Thoracic aorta (tissue), 2 donors: ENCODE measurements at places on chromosomes 6 and 20. TPM values are rescaled to one million over a fixed set of nuclear protein-coding genes. Genes with fewer than 3 reads are reported as not detected.

Gene BEND6
- 0.21 TPM for total RNA-seq

DNA sequence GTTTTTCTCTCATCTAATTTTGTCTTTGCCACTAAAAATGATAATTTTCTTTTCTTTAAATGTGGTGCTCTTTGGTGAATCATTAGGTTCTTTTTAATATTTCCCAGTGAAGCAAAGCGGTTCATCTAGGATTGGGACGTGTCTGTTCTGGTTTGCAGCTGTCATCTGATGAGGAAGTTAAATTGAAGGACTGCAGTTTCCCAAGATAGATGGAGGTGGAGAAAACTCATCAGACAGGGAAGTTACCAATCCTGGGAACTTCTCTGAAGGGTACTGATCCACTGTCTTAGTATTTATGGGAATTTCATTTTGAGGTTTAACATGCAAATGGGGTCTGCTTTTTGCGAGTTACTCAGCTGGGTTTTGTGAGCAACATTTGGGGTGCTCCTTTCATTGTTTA lies 2.4 kb upstream of the AARS2 start:
- peaks cover 6% of the 10 kb centered on the region for H3K36me3 ChIP-seq
- no peaks in the 10 kb centered on the region for H3K27me3 ChIP-seq
- peaks cover 6% of the 10 kb centered on the region for H3K4me1 ChIP-seq
- DNase-seq, result no peak
- H3K4me3 ChIP-seq, result no peak overlapping the region

Gene POU5F1
- total RNA-seq, result 4.0 TPM

DNA sequence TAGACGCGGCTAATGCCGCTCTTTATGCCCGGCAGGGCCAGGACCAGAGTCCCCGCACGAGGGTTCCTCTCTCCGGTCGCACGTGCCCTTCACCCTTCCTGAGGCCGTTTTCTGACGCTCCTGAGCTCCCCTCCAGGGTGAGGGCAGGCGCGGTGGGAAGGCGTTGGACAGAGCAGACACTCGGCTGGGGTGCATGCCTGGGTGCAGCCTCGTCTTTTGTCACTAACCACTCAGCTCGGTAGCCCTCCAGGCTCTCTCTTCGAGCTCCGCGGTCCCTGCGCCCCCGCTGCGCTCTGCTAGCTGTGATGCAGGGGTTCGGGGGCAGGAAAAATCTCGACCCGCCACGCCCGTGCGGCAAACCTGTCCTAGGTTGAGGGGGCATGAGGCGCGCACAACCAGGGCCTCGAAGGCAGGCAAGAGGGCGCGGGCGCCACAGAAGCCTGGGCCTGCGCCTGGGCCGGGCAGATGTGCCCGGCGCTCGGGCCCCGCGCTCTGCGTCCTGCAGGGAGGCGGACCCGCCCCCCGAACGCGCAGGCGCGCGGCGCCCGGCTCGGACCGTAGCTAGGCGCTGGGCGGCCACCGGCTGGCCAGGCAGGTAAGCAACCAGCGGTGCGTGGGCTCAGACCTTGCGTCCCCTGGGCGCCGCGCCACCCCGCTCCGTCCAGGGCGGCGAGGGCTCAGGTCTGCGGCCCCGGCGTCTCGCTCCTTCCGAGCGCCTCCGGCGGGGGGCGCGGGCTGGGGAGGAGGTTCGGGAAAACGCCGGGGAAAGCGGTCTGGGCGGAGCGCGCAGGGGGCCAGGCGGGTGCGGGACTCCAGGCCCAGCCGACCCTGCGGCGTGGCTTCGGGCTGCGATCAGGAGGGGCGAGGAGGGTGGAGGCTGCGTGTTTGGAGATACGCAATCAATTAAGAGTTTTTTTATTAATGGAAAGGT lies at the start of gene L3MBTL1:
L3MBTL1 (plus strand) TSS at position 548 of the 931 bp plus-strand sequence. CDS start 5,807 bp downstream, outside the sequence.
- no peaks in the 10 kb centered on the region for H3K4me1 ChIP-seq
- no peaks in the 10 kb centered on the region for H3K27me3 ChIP-seq
- H3K27ac ChIP-seq, result no peak within 1 kb of the TSS
- DNase-seq, result no peak
- no peaks in the 10 kb centered on the region for H3K36me3 ChIP-seq
- peak within 1 kb of the TSS; percentile 84 for H3K4me3 ChIP-seq

DNA sequence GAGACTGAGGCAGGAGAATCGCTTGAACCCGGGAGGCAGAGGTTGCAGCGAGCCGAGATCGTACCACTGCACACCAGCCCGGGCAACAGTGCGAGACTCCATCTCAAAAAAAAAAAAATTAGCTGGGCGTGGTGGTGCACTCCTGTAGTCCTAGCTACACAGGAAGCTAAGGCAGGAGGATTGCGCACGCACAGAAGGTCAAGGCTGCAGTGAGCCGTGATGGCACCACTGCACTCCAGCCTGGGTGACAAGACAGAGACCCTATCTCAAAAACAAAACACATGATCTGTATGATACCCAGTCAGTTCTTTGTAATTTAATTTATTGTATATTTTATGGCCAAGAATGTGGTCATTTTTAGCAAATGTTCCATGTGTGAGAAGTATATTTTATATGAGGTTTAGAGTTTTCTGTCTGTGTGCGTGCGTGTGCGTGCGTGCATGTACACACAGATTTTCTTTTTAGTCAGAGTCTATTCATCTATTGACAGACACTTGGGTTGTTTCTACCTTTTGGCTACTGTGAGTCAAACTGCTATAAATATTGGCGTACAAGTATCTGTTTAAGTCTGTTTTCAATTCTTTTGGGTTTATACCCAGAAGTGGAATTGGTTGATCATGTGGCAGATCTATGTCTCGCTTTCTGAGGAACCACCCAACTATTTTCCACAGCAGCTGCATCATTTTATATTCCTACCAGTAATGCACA lies 22.2 kb upstream of the MYL9 start:
- no peak overlapping the region for H3K4me3 ChIP-seq
- no peaks in the 10 kb centered on the region for H3K27me3 ChIP-seq
- DNase-seq, result no peak

Gene PTGIS
- total RNA-seq, result 465 TPM

Gene TMEM74B
- not detected for total RNA-seq

DNA sequence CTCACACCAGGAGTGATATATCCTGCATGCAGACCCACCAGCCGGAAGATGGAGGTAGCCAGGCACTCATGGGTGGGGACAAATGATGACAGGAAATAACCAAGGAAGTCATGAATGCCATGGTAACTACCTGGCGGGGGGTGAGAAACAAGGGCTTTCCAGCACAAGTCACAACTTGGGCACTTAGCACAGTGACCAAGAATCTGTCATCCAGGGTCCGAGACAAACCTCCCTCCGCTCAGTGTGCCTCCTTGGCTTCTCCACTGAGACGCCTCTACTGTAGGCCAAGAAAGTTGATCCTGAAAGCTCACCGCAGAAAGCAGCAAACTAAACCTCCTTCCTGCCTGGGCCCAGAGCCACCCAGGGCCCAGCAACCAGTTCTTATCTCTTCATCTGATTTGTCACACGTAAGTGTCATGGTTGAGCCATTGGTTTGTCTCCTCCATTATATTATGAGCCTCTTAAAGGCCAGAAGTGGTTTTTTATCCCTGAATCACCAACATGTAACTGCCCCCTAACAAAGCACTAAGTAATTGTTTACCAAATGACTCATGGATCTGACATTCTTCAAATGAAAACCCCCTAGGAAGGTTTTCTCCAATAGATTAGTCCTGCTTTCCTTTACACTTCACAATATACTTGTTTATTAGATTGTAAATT lies 84.3 kb upstream of the TAB2 start:
- no peaks in the 10 kb centered on the region for H3K4me1 ChIP-seq
- H3K27me3 ChIP-seq, result no peaks in the 10 kb centered on the region
- DNase-seq, result no peak

Gene GHRH
- total RNA-seq, result not detected

Gene SMOC2
- 334 TPM for total RNA-seq

GRCh38 chr6:55445648-55446204 lies 118.5 kb downstream of the GFRAL start:
- no peaks in the 10 kb centered on the region for H3K4me1 ChIP-seq
- no peaks in the 10 kb centered on the region for H3K36me3 ChIP-seq
- H3K4me3 ChIP-seq, result no peak overlapping the region
- no peaks in the 10 kb centered on the region for H3K27me3 ChIP-seq
- no peak for DNase-seq

GRCh38 chr20:43155366-43156100 lies 34.2 kb downstream of the PTPRT start:
- H3K4me3 ChIP-seq, result no peak overlapping the region
- H3K27ac ChIP-seq, result no peak overlapping the region
- no peaks in the 10 kb centered on the region for H3K27me3 ChIP-seq
- no peak for DNase-seq
- no peaks in the 10 kb centered on the region for H3K4me1 ChIP-seq
- no peaks in the 10 kb centered on the region for H3K36me3 ChIP-seq

DNA sequence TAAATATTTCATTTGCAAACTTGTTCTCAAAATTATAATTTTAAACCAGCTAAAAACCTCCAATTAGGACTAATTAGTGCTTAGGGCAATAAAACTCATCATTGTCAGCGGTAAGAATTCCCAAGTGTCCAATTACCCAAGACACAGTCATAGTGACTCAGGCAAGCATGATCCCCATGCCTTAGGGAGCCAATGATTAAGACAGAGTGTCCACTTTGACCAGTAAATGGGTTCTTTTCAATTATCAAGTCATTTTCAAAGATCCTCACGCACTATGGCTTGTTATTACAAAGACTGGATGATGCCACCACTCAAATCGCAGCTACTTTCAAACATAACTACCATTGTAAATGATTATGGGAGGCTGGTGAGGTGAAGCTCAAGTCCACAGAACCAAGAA lies 114.0 kb downstream of the BFSP1 start:
- no peaks in the 10 kb centered on the region for H3K4me1 ChIP-seq
- no peaks in the 10 kb centered on the region for H3K27me3 ChIP-seq
- H3K4me3 ChIP-seq, result no peak overlapping the region
- DNase-seq, result no peak
- H3K27ac ChIP-seq, result no peak overlapping the region

DNA sequence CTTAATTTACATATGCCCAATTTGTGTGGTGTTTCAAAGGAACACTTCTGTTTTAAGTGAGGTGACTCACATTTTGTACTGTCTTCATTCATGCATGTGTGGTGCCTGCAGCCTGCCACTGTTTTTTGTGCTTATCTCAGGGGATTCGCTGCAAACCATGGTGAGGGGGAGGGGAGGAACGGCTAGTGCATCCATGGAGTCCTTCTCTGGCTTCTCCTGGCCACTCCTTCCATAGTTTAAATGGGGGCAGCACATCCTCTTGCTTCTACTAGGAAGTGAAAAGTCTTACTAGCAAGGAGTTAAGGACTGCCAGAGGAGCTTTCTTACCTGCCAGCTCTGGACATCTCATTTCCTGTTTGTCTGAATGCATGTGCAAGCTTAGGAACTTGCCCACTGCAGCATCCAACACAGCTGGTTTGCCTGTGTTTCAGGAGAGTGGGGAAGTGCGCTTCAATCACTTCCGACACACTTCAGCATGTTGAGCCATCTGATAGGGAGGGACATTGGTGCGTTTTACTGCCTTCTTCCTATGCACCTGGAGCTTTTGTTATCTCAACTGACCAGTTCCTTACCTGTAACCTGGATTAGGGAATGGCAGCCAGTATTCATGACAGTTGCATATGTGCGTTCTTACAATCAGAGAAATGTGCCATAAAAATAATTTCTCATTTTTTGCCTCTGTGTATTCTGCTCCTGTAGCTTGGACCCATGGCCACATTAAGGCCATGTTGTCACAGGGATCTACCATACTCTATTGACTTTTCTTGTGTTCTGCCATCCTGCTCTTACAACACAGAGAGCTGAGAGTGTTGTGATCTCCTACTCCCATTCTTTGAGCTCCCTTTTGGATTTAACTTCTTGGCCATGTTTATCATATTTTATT lies 211.3 kb downstream of the ARID1B start:
- no peaks in the 10 kb centered on the region for H3K27me3 ChIP-seq
- no peaks in the 10 kb centered on the region for H3K36me3 ChIP-seq

DNA sequence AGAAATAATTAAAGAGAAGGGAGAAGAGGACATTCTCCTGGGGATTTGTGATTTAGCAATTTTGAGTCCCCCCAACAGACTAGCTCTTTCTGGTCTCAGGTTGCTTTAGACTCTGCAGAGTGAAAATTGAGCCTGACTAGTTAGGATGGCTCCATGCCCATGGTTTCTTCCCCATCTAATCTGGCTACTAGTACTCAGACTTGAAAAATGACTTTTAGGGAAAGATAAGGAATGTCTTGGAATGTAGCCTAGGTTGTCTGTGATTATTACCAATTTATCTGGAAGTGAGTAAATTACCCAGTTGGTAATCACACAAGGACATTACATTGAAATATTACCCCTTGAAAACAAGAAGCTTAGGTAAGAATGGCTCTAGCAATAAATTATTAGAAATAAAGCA lies 4.2 kb downstream of the BEND6 start:
- H3K36me3 ChIP-seq, result no peaks in the 10 kb centered on the region
- no peak overlapping the region for H3K27ac ChIP-seq
- H3K27me3 ChIP-seq, result no peaks in the 10 kb centered on the region
- H3K4me1 ChIP-seq, result peaks cover 3% of the 10 kb centered on the region
- H3K4me3 ChIP-seq, result no peak overlapping the region

DNA sequence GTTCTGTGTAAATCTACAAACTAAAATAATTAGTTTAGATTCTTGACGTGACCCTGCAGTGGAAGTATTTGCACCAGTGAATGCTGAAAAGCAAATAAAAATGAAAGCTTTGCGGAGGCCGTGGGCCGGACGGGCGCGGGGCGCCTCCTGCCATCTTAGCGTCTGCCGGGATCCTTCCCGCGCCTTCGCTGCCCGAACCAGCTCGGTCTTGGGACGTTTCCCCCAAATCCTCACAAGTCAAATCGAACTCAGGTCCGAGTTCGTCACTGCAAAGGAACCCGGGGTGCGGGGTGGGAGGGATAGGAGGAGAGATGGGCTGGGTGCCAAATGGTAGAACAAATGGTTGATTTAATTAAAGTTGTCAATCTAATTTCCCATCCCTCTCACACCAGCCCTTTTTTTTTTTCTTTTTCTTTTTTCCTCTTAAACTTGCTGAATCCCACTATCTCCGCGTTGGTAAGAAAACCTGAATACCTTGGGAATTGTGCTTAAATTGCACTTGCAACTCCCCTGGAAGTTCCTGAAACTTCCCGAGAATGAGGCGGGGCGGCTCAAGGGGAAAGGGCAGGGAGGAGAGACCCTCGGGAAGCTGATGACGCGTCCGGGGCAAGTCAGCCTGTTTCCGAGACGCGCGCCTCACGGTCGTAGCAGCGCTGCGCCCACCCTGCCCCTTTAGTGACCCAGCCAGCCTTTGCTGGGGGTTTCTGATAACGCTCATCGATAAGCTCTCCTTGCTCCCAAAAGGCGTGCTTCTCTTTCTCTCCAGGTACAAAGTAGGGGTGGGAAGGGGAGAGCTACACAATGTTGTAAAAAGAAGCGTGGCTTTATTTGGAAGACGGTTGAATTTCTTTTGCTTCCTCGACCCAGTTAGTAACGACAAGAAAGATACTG lies 1.8 kb downstream of the GJA1 start:
- H3K4me3 ChIP-seq, result peak overlapping the region; percentile 90
- no peaks in the 10 kb centered on the region for H3K36me3 ChIP-seq
- DNase-seq, result peak; percentile 40
- peak overlapping the region; percentile 94 for H3K27ac ChIP-seq
- H3K27me3 ChIP-seq, result no peaks in the 10 kb centered on the region

GRCh38 chr6:188821-189655 lies 103.2 kb upstream of the DUSP22 start:
- DNase-seq, result peak; percentile 50
- H3K27ac ChIP-seq, result no peak overlapping the region
- H3K4me1 ChIP-seq, result no peaks in the 10 kb centered on the region
- H3K4me3 ChIP-seq, result no peak overlapping the region
- no peaks in the 10 kb centered on the region for H3K36me3 ChIP-seq
